Stimulated activated CD4-positive, alpha-beta T cell treated with anti-CD3 and anti-CD28 coated beads, Interleukin-4, amount 100 ng/mL, for 48 hours (primary cell): ENCODE measurements at places on chromosomes 16 and 17.

DNA sequence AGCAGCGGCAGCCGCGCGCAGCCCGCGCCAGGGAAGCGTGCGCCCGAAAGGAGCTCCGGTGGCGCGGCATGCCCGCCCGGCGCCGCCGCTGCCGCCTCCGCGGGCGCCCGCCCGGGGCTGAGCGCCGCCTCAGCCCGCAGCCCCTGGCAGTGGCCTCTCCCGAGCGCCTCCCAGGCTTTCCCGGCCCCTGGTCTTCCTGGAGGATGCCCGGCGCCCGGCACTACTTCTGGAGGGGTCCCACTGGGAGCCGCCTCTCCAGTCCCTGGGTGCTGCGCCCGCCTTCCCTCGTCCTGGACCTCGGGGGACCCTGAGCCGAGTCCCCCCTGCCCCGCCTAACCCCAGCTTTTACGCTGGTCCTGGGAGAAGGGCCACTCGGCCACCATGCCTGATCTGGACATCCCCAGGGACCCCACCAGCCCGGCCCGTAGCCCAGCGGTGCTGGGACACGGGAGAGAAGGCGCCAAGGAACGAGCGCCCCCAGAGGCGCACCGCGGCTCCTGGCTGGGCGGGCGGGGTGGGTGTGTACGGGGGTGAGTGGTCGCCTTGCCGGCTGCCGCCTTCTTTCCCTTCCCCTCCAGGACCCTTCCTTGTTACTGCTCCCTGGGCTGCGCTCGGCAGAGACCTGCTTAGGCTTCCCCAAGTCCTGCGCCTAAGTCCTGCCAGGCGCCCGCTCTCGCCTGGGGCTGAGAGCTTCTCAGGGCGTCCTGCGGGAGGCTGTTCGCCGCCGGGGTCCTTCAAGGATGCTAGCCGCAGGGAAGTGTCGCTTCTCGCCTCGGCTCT lies 704 bp downstream of the ASIC2 start:
- no peak for DNase-seq

GRCh38 chr16:9232102-9232770 lies 140.8 kb downstream of the HAPSTR1 start:
- DNase-seq, result no peak

DNA sequence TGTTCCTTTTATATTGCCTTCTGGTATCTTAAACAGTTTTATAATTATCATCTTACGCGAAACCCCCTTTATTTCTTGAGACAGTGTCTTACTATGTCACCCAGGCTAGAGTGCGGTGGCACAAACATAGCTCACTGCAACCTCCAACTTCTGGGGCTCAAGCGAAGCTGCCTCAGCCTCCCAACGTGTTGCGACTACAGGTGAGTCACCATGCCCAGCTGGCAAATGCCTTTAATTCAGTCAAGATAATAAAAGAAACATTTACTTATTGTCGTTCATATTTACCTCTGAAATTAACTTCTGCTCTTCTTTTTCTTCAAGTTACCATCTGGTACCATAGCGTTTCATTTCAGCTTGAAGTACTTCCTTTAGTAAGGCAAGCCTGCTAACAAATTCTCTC lies 43.9 kb downstream of the FBXL20 start:
- no peak for DNase-seq

DNA sequence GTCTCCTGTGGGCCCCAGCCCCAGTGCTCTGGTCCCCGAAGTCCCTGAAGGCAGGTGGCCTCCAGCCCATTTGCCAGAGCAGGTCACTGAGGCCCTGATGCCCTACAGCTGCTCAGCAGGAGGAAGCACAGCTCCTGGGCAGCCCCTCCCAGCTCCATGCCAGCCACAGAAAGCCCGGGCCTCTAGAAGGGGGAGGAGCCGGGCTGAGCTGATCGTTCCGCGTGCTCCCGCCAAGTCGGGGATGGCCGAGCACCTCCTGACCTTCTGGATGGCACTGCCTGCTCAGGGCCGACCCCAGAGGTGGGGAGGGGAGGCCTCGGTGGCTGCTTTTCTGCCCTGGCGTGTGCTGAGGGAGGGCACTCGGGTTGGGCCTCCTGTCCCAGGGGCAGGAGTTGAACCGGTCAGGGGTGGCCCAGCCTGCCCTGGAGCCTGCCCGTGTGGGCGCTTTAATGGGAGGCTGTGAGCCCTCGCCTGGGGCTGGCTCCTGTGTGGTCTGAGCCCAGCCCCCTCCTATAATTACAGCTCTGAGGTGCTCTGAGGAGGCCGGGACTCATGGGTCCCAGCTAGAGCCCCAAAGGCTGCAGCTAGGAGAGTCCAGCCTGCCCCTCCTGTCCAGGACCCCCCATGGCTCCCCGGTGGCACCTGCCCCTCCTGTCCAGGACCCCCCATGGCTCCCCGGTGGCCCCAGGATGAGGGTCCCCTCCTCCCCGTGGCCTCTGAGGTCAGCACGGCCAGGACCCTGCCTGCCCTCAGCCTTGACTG lies 29.7 kb downstream of the ZFPM1 start:
- no peak for DNase-seq

GRCh38 chr16:68607443-68607842 lies 37.7 kb upstream of the CDH3 start:
- no peak for DNase-seq

DNA sequence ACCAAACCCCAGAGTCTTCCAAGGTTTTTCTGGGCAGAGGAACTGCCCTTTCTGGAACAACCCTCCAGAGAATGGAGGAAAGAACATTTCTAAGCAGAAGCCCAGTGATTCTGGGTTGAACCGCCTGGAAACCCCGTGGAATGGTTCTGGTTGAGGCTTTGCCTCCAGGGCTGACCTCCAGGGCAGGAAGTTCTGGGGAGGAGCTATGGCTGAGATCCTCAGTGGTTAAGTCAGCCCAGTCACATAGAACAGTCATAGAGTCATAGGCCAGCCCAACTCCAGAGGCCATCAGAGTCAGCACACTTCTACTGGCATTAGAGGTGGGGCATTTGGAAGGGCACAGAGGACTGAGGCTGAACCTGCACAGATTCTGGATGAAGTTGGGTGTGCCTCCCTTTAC lies 65.9 kb downstream of the SPACA3 start:
- DNase-seq, result no peak

- no peak for DNase-seq
These were observed 2.3 kb downstream of the NDUFB10 start for GRCh38 chr16:1961651-1962067.

DNA sequence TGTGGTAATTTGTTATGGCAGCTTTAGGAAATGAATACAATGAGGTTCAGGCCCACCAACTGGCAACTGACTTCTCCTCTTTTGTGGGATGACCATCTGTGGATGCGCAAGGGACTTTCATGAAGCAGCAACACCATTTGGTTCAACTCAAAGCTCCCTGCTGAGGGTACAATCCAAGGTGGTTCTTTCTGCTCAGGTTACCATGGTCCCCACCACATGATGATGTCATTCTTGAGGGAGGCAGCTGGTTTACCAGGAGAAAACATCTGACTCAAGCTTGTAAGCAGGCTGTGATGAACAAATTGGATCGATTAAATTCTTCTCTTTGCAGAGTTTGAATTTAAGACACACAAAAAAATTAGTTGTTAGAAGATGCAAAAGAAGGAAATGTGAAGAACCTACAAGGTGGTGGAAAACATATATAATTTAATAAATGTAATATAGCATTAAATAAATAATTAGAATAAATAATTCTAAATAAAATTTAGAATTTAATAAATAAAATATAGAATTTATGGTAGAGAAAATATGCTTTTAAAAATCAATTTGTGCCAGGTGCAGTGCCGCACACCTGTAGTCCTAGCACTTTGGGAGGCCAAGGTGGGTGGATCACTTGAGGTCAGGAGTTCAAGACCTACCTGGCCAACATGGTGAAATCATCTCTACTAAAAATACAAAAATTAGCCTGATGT lies 67.6 kb upstream of the ANKFN1 start:
- DNase-seq, result no peak

DNA sequence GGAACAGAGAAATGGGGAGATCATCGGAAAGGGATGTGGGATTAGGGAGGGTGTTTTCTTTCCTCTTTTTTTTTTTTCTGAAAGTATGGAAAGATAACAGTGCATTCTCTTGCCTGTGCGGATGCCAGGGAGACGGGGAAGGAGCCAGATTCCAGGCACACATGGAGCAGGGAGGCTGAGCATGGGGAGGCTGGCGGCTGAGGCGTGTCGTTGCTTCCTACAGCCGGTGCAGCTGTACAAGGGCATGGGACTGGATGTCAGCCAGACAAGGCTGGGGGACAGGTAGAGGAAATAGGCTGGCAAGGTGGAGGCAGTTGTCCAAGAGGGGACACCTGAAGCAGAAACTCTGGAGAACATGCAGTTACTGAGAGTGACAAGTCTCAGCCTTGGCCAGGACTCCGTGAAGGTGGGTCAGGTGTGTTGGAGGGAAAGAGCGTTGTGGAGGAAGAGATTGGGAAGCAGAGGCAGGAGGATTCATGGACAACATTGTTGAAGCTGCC lies 16.6 kb upstream of the ADORA2B start:
- DNase-seq, result no peak

DNA sequence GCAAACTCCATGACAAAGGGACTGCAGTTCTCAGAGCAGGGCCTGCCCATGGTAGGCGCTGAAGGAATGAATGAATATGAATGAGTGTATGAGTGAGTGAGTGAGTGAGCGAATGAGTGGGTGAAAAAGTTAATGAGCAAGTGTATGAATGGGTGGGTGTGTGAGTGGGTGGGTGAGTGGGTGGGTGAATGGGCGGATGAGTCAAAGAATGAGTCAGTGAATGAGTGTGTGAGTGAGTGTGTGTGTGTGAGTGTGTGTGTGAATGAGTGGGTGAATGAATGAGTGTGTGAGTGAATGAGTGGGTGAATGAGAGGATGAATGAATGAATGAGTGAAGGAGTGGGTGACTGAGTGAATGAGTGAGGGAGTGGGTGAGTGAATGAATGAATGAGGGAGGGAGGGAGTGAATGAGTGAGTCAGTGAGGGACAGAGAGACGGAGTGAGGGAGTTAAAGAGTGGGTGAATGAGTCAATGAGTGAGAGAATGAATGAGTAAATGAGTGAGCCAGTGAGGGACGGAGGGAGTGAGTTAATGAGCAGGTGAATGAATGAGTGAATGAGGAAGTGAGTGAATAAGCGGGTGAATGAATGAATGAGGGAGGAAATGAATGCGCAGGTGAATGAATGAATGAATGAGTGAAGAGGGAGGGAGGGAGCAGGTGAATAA lies 11.1 kb upstream of the CHMP6 start:
- DNase-seq, result no peak

DNA sequence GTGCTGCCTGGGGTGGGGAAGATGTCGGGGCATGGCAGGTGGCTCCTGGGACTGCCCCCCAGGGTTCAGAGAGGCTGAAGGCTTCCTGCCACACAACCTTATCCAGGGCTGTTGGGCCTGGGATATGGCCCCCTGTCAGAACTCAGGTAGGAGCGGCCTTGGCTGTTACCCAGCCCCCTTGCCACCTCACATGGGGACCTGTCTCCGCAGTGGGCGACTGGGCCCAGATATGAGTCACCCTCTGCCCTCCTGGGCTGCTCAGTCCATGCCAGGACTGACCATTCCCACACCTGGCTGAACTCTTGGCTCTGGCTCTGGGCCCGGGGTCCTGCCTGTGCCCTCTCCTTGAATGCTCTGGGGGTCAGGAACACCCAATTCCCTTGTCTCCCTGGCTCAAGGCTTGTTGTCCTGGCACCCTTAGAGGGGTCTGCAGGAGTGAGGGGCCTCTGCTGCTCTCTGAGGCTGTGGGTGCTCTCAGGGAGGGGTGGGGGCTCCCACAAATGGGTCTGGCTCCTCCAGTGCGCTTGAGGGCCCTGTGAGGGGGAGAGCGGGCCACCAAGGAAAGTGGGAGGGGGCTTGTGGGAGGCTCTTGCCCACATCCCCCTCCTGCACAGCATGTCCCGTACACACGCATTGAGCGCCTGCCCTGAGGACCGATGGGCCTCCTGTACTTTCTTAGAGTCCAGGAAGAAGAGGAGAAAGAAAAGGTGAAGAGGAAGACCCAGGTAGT lies 36.0 kb downstream of the LGALS9 start:
- no peak for DNase-seq

- DNase-seq, result no peak
These were observed 22.8 kb upstream of the SLC47A1 start for GRCh38 chr17:19510903-19511302.

- DNase-seq, result no peak
These were observed 77.2 kb downstream of the KCNJ12 start for GRCh38 chr17:21453144-21453898.

GRCh38 chr16:86436466-86437185 lies 73.7 kb upstream of the FOXF1 start:
- no peak for DNase-seq

DNA sequence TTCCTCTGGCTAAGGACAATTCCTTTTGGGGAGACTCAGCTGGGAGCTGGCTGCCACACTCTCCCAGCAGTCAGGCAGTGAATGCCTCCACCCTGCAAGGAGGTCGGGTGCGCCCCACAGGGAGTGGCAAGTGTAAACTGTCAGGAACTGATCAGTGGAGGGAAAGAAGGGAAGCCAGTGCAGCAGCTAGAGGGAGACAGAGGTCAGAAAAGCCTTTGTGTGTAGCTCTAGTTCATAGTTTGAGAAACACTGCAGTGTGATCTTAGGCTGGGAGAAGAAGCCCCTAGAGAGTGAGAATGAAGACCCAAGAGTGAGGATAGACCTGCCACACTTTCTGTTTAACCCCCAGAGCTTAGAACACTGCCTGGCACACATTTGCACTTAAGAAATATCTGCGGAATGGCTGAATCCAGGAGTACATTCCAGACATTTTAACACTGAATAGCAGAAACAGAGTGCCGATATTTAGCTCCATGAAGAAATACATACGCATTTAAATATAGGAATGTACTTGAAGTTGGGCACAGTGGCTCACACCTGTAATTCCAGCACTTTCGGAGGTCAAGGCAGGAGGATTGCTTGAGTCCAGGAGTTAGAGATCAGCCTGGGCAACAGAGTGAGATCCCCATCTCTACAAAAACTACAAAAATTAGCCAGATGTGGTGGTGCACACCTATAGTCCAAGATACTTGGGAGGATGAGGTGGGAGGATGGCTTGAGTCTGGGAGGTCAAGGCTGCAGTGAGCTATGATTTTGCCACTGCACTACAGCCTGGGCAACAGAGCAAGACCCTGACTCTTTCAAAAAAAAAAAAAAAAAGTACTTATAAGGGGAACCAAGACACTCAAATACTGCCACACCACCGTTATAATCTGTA lies 11.1 kb upstream of the SLC5A11 start:
- DNase-seq, result no peak

DNA sequence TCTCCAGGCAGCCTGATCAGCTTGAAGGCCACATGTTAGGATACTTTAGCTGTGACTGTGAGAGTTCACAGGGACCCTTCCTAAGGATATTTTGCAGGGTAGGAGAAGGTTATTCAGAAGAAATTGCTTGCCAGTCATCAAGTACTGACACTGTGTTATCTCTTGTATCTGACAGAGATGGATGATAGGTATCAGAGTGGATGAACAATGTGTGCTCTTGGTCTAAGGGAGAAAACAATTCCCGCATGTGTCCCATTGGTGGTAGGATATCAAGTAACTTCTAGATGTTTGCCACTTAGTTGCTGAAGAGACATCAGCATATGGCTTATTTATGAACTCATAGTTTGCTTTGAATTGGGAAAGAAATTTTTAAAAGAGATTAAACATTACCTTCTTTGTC lies 219.3 kb downstream of the SPECC1 start:
- DNase-seq, result no peak
